ENCODE measurements at places on chromosomes 3 and 15.

DNA sequence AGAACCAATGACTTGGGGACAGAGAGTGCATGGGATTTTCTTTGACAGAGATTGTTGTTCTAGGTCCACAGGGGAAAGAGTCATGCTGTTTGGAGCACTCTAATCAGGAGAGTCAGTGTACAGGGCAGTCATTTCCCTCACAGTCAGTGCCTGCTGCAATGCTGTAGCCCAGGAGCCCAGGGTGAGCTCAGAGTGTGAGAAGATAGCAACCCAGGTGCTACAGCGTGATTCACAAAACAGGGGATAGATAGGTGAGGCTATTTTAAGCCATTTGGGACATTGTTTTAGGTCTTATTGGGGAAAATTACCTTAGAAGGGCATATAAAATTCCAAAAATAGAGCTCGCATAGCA, 37.3 kb downstream of the LNP1 start:
- no peak for DNase-seq

- DNase-seq = no peak
These were observed 59.8 kb upstream of the THSD4 start for GRCh38 chr15:71055461-71055860.

DNA sequence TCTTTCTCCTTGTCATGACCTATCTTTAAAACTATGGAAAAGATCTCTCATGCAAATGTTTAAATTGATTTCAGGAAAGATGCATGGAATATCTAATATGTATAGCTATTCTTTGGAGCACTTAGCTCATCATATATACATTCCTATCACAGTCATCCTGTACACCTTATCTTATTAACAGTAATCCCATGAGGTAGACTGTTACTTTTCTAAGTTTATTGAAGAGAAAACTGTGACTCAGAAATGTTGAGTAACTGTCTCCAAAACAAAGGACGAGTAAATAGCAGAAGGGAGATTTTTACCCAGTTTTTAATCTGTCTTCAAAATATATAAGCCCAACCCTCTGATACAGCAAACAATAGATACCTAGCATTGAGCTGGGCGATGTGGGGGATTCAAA, 308.3 kb downstream of the GAP43 start:
- no peak for DNase-seq

DNA sequence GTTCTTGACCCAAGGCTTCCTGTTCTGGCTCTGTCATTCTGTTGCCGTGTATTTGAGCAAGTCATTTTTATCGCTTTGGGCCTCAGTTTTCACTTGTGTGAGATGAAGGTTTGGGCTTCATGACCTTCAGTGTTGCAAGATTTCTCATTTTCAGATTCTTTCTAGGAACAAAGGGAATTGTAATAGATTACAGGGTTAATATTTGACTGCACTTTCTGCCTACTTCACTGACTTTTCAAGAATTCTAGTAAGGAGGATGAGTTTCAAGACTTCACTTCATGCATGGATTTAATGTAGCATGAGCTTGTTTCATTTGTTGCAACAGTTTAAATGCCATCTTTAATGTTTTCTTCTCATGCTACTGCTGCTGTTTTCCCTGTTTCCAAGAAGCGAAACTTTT, 226.5 kb downstream of the NLGN1 start:
- DNase-seq = no peak

DNA sequence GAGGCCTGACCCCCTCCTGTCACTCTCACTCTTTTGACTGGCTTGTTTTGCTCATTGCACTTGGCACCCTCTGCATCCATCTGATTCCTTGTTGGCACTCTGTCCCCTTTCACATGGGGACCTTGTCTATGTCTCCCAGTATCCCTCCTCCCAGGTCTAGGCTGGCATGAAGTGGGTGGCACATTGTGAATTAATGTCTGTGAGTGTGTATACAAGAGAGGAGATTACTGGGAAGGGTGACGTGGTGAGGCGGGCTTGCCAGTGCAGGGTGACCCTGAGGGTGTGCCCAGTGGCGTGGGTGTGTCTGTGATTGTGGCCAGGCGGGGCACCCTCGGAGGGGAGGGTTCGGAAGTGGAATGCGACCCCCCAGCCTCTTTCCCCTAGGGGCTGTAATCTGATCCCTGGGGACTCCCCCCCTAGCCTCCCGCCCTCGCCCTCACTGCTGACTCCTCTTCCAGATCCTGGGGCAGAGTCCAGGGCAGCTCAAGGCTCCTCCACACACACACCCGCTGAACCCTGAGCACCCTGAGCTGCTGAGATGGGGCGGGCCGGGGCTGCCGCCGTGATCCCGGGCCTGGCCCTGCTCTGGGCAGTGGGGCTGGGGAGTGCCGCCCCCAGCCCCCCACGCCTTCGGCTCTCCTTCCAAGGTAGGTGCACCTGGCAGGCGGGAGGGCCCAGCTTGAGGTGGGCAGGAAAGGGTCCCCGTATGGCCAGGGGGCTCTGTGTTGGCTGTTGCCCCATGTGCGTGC, at the start of gene SEMA3B:
SEMA3B (plus strand) TSS at position 445 of the 749 bp plus-strand sequence; CDS start at position 539, 94 bp downstream.
- no peak for DNase-seq

DNA sequence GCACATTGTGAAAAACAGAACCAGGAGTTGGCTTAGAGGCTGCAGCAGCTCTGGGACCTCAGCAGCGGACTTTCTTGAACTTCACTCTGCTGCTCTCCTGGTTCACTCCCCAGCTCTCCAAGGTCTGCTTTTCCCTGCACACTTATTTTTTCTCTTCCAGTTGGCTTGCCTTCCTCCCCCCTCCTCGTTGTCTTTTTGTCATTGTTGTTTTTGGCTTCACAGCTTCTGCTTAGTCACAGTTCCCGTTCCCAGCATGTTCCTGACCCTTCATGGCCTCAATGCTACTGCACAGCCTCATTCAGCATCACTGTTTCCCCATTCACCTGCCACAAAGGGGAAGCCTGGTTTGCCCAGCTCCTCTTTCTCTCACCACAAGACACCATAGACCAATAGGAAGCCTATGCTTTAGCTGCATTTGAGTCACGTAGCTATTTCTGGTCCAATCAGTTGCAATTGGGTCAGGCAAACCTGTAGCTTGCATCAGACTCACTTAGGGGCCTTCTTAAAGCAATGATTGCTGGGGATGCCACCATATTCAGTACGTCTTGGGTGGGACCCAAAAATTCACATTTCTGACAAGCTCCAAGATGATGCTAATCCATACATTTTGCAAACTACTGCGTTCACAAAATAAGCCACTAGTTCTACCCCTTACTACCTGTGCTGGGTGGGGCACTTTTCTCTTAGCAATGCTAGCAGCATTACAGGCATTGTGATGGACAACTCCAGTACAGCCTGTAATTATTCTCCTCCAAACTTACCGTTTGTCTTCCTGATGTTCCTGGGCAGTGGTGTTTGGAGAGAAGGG, 7.8 kb upstream of the SUMF1 start:
- DNase-seq = no peak

GRCh38 chr3:12273045-12273695, 15.7 kb upstream of the PPARG start:
- no peak for DNase-seq

GRCh38 chr3:188421151-188421821, 267.3 kb downstream of the LPP start:
- DNase-seq = no peak

- DNase-seq = no peak
These were observed 93.1 kb downstream of the SUCLG2 start for GRCh38 chr3:67561266-67561665.

DNA sequence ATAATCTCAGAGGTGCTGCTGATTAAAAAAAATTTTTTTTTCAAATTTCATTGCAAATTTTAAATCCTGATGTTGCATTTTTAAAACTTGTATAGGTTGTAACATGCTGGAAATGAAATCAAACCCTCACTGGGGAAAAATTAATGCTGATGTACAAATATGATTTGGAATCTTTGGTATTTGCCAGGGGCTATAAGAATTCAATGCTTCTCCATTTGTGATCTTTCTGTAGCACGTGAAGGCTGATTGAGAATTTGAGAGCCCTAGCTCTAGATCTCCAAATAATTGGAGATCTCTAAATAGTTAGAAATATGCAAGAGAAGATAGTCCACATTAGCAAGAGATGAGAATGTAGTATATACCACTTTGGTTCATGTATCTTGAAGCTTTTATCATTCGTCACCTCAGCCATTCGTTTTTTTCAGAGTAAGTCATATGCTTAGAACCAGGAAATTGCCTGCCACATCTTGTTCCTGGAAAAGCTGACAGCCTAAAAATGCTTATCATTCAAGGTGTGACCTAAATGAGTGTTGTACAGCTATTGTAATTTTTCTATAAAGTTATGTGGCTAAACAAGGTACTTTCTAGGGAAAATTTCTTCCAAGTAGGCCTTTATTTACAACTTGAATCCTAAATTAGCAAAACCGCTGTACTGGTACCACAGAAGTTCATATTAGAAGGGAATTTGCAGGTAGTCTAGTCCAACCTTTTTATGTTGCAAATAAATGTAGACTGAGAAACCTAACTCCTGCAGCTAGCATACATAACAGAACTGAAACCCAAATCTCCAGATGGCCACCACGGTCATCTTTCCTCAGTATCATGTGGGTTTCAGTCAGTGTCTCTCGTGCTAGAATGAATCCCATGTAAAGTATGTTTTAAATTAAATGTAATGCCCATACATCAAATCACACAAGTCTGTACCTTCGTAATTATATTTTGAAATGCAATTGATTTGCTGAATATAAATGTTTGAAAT, 48.5 kb downstream of the FNDC3B start:
- DNase-seq = no peak

DNA sequence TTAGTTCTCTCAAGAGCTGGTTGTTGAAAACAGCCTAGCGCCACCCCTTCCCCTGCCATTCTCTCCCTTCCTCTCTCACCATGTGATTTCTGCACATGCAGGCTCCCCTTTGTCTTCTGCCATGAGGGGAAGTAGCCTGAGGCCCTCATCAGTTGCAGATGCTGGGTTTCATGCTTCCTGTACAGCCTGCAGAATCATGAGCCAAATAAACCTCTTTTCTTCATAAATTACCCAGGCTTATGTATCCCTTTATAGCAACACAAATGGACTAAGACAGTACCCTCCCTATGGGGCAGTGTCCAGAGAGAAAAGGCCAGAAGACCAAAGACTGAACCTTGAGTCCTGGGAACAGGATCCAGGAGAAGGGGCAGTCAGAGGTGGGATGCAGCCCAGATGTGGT, 54.7 kb downstream of the CLEC3B start:
- DNase-seq = no peak

- DNase-seq = no peak
These were observed 9.1 kb upstream of the FETUB start for GRCh38 chr3:186630950-186631641.

DNA sequence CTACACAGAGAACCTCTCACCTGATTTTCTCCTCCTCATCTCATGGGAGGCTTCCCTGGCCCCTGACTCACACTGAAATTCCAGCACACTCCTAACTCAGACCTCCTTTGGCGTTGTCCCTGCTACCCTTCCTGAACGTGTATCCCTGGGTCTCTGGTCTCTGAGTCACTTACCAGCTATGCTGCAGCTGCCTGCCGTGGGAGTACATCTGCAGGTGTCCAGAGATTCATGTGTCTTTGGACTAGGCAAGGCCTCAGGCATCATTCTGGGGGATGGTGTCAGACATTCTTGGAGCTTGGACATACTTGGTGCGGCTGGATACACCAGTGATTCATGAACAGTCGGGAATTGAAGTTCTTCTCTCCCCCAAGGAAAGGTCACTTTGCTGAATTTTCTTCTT, 148.8 kb upstream of the TRIM42 start:
- no peak for DNase-seq

DNA sequence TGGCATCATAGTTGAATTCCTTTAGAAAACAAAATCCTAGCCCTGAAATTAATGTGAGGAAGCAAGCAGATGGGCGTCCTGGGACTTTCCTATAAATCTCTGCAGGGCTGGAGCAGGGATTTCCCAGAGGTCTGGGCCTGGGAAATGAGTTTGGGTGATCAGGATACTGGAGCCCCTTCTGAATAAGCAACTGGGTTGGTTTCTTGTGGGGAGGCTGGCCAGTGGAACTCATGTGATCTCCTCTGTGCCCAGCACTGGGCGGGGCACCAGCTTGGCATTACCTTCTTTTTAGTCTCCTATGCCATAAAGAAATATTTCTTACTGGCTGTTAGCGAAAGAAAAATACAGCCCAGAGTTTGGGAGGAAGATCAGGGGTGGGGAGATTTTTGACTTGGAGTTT, 1.7 kb downstream of the THSD4 start:
- DNase-seq = no peak

DNA sequence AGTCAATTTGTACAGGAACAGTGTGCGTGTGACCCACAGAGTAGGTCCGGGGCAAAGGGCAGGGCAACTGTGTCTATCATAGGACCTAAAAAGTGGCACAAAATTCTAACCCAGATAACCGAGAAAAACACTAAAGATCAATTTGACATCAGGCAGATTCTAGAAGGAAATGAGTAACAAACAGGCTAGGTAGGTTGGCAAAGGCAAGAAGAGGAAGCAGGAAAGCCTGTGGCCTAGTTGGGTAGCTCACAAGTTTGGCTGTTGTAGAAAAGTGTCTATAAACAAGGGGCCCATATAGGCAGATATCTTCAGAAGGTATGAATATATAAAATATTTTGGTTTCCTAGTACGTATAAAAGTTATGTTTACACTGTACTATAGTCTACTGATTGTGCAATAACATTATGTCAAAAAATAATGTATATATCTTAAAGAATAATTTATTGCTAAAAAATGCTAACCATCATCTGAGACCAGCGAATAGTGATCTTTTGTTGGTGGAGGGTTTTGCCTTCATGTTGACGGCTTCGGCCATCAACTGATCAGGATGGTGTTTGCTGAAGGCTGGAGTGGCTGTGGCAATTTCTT, 13.3 kb upstream of the OR5K1 start:
- DNase-seq = no peak

- DNase-seq = no peak
These were observed 37.3 kb downstream of the SMAD6 start for GRCh38 chr15:66739287-66739686.

DNA sequence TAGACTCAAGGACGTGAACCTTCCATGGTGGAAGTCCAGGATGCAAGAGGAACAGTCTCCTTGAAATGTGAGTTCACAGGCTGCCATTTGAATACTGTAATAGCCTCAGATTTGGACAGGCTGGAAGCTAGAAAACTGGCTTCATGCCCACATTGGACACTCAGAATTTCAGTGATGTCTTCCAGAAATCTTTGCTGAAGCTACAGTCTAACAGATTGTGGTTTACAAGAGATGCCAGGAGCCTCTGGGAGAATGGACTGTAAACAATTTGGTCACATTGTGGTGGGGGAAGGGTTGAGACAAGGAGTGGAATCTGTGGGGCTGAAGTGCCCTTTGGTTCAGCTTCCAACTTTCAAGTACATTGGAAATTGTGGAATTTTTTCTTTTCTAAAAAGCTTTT, 252.0 kb upstream of the PROK2 start:
- no peak for DNase-seq

GRCh38 chr15:60004846-60005351, 788 bp downstream of the FOXB1 start:
- DNase-seq = no peak

GRCh38 chr3:100454677-100455076, 37.7 kb upstream of the TMEM45A start:
- no peak for DNase-seq

- no peak for DNase-seq
These were observed 805.5 kb downstream of the IGSF11 start for GRCh38 chr3:118229196-118229595.

GRCh38 chr3:73235768-73236167, 174.3 kb downstream of the EBLN2 start:
- DNase-seq = no peak

- no peak for DNase-seq
These were observed 35.6 kb downstream of the PDCD6IP start for GRCh38 chr3:33834096-33834453.

- no peak for DNase-seq
These were observed 194.0 kb upstream of the SLITRK3 start for GRCh38 chr3:165390166-165390565.

- DNase-seq = no peak
These were observed 12.4 kb downstream of the RTP2 start for GRCh38 chr3:187689984-187690383.

GRCh38 chr3:175670557-175670956, 811.4 kb downstream of the NAALADL2 start:
- DNase-seq = no peak
